ENCODE measurements at places on chromosomes 3 and 15. TPM values are rescaled to one million over a fixed set of nuclear protein-coding genes. Genes with fewer than 3 reads are reported as not detected.

DNA sequence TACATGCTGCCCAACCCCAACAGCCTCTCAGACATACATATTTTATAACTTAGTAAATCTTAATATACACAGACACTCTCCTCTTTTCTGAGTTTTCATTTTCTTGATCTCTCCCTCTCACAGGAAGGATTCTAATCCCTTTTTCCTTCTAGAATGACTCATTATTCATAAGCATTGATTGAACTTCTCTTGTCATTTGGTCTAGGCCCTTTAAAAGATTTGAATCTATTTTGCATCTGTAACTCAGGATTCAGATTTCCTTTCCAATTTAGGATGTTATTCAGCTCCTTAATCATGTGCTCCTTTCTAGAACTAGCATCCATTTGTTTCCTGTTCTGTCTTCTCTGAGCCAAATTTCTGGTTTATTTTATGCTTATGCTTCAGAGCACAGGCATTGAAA lies 624.5 kb upstream of the SGO1 start:
- DNase-seq = no peak

DNA sequence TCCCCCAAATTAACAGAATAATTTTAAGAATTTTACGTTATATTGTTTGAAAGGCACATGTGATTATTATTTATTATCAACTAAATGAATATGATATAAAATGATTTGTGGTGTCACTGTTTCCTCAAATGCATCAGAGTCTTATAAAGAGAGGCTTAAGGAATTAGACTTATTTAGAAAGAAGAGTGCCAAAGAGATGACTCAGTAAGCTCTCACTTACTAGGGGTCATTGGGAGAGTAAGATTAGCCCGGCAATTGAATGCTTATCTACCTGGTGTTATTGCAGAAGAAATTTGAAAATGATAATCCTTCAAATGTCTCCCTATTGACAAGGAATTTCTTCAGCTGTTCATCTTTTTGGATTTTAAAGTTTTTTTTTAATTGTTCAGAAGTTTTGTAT lies 408.7 kb downstream of the OXSM start:
- no peak for DNase-seq

DNA sequence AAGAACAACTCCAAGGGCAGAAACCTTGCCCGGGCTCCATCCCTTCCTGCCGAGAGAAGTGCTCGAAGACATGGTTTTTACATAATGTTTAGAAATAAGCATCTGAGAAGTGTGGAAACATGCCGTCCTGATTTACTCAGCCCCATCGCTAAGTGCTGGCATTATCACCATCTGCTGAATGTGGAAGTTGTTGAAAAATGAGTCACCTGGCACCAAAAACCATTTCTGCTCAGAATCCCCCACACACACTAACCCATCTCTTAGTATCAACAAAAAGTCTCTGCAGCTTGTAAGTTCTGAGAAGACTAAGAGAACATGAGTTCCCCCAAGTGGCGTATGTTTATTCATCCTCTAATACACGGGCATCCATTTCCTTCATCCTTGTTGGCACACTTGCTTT lies 51.0 kb upstream of the ARL8B start:
- no peak for DNase-seq

- no peak for DNase-seq
These were observed 156.4 kb downstream of the TP63 start for GRCh38 chr3:189787632-189788031.

DNA sequence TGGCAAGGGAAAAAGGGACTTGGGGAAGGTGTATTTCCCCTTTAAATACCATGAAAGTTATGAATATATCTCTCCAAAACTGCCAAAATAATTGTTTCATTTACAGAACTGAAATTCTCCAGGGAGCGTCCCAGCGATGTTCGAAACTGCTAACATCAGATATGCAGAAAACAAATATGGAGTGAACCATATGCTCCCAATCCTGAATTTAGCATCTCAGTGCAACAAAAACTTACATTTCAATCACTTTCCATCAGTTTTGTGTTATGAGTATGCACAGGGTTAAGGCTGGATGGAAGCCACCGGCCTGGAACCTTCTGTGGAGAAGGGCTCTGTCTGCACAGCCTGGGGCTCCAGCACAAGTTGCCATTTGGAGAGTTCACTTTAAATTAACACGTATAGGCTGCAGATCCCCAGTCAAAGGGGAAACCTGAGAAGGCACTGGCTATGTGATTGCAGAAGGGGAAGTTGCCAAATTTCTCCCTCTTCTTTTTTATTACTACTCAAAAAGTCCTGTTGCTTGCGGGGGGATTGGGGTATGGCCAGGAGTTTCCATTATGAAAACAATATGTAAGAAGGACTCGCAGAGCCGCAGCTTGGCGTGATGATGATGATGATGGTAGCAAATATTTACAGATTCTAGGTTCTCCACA lies 56.9 kb upstream of the FOXP1 start:
- no peak for DNase-seq

DNA sequence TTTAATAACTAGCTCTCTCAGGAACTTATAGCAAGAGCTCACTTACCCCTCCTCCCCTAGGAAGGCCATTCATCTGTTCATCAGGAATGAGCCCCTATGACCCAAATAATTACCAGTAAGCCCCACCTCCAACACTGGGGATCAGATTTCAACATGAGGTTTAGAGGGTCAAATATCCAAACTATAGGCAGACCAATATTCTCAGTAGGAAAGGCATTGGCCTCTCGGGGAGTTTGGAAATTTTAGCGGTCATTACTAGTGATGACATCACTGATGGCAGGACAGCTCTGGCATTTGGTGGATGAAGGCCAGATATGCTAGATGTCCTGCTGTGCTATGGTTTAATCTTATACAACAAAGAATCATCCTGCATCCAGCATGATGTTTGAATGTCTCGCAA lies 15.2 kb upstream of the CD47 start:
- no peak for DNase-seq

GRCh38 chr3:882533-882932 lies 210.3 kb upstream of the CNTN6 start:
- no peak for DNase-seq

- DNase-seq = no peak
These were observed 30.8 kb downstream of the CCDC80 start for GRCh38 chr3:112610121-112610520.

DNA sequence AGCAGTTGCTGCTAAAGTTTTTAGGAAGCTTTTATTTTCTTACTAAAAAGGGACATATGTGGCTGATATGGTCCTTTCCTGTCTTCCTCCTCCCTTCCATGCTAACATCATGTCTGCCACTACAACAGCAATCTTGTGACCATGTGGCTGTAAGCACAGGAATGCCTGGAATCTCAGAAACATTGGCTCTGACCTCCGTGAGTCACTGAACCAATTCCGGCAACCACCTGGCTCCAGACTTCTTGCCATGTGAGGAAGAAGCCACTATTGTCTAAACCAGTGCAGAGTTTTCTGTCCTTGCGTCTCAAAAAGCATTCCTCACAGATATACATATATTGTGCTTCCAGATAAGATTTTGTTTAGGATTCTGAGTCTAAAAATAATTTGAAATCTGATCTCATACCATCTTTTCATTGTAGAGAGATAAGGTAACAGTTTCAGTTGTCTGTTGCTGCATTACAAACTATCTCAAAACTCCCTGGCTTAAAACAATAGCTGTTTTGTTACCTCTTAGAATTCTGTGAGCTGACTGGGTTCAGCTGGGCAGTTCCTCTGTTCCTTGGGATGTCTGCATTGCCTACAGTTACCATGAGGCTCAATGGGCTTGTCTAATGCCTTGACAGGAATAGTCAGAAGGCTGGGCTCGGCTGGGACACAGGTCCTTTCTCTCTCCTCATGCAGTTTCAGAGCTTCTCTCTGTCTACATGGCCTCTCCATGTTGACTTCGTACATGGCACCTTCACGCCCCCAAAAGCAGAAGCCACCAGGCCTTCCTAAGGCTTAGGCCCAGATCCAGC lies 77.3 kb upstream of the MAGI1 start:
- DNase-seq = peak; percentile 64

DNA sequence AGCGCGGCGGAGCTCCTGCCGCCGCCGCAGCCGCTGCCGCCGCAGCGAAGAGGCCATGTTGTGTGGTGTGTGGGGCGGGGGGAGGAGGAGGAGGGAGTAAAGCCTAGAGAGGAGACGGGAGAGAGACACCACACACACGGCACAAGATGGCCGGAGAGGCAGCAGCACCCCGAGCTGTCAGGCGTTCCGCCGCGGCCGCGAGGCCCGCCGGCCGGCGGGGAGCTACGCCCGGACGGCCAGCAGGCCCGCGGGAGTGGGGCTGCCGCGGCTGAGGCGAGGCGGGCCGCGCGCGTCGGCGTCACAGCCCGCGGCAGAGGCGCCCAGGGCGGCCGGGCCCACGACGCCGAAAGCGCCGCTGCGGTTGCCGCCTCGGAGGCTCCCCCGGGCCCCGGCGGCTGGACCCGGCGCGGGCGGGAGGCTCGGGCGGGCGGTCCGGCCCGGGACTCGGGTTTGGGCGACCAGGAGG lies 17.4 kb upstream of the CHD2 start:
- DNase-seq = no peak

DNA sequence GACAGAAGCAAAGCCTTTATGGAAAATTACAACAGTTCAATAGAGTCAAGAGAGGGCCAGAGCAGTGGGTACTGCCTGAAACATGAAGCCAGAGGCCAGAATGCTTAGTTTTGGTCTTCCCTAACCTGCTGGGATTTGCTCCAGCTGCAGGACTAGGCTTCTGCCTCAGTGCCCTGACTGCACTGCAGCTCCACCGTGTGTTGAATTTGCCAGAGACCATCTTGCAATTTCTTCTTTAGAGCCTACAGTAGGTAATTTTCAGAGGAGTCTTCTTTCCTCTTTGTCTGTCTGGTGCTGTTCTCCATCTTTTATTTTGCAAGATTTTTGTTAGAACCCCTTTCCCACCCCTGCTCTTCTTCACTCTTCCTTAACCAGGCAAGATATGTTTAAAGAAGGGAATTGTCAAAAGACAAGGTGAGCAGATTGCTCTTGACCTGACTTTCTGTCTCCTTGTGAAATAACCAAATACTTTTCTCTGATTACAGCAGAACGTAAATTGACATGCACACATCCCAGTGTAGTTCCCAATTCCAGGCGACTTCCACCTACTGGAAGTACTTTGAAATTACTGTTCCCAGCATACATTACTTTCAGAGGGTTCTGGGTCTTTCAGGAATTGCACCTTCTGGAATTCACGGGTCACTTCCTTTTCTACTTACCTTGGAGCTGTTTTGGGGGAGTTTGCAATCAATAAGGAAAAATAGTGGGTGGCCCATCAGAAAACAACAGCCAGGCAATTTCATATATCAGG lies 161.2 kb downstream of the MINAR1 start:
- no peak for DNase-seq

GRCh38 chr3:124429129-124429815 lies 301.0 kb upstream of the UMPS start:
- peak; percentile 8 for DNase-seq

STRIT1 gene
- not detected for total RNA-seq

- DNase-seq = no peak
These were observed 27.4 kb downstream of the METTL6 start for GRCh38 chr3:15399970-15400369.

DNA sequence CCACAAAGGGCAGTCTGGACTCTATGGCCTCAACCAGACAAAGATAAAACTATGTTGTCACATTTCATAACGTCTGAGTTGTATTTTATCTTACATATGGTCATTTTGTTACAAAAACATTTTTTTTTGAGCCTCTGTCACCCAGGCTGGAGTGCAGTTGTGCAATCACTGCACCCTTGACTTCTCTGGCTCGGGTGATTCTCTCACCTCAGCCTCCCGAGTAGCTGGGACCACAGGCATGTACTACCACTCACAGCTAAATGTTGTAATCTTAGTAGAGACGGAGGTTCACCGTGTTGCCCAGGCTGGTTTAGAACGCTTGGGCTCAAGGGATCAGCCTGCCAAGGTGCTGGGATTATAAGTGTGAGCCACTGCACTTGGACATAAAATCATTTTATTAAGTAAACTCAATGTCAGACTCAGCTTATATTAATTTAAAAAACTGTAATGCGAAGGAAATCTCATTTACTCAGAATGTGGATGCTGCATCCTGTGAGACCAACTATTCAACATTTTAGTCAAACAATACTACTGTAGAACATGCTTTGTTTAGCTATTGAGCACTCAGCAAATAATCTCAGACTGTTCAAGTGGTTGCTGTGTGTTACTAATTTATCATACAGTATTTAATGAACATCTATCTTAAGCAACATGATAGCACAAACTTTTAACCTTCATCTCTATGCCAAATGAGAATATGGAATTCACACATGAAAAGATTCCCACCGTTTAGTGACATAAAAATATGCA lies 209.2 kb downstream of the TBL1XR1 start:
- DNase-seq = no peak

DNA sequence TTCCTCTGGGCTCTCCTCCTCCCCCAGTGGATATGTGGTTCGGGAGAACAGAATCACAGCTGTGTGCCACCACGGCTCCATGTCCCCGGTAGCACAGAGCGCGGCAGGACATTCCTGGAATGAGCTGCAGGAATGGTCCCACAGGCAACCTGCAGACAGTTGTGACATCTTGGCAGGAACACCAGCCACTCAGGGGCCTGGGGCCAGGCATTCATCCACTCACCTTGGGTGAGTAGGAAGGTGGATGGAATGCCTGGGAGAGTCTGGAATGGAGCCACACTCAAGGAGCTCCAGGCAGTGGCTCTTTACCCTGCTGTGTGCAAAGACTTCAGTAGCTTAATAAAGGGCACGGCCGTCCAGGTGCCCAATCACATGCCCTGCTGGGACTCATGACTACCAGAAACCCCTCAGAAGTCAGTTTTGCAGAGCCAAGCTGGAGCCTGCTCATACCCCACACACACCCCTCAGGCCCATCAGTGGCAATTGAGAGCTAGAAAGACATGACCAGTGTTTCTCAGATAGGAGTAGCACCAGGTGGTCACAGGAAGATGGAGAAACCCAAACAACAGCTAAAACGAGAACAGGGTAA lies 117.3 kb upstream of the PRR20G start:
- no peak for DNase-seq

ACP3 gene
- total RNA-seq = 0.79 TPM

LIPH gene
- 13.7 TPM for total RNA-seq

ZNF80 gene
- 0.12 TPM for total RNA-seq

- DNase-seq = no peak
These were observed 87.0 kb upstream of the LMOD3 start for GRCh38 chr3:69209413-69209812.

- DNase-seq = no peak
These were observed 29.1 kb downstream of the SLC6A1 start for GRCh38 chr3:11021611-11022011.

GRCh38 chr15:63226966-63227401 lies 37.6 kb downstream of the RAB8B start:
- DNase-seq = no peak

DNA sequence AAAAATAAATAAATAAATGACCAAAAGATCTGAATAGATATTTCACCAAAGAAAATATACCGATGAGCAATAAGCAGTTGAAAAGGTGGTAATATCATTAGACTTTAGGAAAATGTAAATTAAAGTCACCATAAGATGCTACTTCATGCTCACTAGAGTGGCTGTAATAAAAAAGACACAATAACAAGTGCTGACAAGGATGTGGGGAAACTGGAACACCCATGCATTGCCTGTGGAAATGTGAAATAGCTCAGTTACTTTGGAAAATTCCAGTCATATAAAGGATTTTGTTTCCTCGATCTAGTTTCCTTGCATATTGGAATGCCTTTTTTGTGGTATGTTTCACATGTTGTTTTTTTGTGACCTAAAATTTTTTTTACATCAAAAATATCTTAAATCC lies 36.0 kb upstream of the LRIG1 start:
- no peak for DNase-seq
